Urothelium cell line (cell line): ENCODE measurements at places on chromosomes 13 and 19.

DNA sequence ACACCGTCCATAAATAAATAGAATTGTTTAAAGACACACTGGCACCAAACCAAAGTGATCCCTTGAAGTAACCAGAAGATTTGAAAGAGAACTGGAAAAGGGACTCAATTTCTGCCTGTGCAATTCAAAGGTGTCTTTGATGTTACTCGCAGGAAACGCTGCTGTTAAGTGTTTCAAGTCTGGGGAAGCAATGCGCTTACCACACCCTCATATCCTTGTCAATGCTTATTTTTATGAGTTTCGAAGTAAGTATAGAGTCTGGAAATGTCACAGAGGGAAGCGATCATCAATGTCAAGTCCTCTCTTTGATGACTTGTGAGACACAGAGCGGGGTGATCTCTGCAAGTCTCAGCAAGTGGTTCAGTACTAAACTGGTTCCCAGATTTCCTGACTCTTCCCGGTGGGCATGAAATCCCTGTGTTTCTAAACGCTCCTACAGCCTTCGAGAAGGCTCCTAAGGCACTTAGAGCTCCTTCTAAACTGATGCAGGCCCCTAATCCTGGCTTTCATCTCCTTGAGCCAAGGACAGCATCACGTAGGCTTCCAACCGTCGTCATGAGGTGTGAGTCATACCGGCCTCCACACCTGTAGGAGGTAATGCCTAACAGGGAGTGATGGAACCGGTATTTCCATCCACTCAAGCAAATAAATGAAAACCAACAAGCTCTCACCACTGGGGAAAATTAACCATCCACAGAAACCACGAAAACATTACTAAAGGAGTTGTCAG is 22.8 kb downstream of the SYDE1 start:
- no peak for DNase-seq

DNA sequence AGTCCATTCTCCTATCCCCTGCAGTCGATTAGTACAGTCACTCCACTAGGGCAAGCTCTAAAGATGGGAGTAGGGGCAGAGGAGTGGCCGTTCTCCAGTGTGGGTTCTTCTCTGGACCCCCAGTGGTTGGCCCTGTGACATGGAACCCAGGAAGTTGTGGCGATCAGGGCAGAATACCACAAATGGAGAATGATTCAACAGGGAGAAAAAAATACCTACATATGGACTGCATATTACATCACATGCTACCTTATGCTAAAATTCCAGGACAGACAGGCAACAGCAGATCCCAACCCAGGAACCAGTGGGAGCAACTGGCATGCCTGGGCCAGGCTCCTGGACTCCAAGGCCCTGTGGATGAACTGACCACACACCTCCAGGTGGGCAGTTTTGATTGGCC is 20.4 kb downstream of the POU2F2 start:
- DNase-seq: no peak

DNA sequence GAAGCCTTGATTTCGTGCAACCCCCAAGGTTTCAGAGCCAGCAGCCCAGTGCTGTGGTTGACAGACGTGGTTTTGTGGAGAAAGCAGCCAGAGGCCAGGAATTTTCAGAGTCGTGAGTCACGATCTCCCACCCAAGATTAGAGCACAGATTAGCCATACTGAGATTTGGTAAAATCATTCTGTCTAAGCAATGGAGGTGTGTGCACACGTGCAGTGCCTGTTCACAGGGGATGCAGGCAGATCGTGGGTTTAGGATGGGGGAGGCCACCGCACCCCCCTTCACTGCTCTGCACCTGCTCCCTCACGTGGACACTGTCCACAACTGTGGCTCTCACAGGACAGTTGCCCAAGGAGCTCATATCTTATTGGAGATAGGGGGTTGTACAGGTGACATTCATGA is 46.6 kb upstream of the GPR183 start:
- DNase-seq: no peak

- DNase-seq: no peak
Measured at GRCh38 chr13:110348309-110349105, 41.4 kb downstream of the COL4A2 start.

DNA sequence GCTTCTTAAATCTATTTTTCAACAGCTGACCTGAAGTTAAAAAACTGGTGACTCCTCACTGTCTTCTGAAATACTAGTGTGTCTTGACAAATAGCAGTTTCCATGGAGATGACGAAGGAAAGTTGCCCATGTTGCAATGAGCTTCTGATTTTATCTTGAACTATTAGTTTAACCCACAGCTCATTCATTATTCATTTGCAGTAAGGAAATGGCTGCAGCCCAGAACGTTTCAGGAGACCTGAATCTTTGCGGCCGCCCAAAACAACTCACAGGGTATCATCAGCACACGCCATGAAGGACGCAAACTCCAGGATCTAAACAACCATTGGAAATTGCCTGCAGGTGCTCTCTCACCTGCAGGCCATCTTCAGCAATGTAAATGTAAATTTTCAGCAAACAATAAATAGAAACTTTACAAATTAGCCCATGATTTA is 142.5 kb downstream of the DCLK1 start:
- DNase-seq: no peak

DNA sequence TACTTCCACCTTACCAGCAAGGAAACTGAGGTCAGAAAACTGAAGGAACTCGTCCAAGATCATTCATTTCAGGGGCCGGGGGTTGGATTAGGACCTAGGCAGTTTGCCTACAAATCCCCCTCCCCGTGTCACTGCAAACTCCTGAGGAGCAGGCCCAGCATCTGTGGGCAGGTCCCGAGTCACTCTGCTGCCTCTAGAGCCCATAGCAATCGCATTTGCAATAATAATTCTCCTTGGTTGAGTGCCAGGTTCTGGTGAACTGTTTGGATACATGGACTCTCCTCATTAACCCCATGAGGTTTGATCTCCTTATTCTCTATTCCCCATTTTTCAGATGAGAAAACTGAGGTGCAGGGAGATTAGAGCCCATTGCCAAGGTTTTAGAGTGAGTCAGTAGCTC is 903 bp downstream of the PIN1 start:
- no peak for DNase-seq

GRCh38 chr19:40542202-40542859 is 34.3 kb upstream of the SHKBP1 start:
- no peak for DNase-seq

- DNase-seq: no peak
Measured at GRCh38 chr13:33496336-33496735, 210.8 kb upstream of the STARD13 start.
